ENCODE measurements at places on chromosomes 4 and X.

- no peak for DNase-seq
These were observed 426.7 kb downstream of the RPA4 start for GRCh38 chrX:97310373-97310772.

- no peak for DNase-seq
These were observed 156.8 kb downstream of the GRXCR1 start for GRCh38 chr4:43049326-43049725.

- DNase-seq, result no peak
These were observed 75.4 kb downstream of the FBXW7 start for GRCh38 chr4:152460488-152460887.

DNA sequence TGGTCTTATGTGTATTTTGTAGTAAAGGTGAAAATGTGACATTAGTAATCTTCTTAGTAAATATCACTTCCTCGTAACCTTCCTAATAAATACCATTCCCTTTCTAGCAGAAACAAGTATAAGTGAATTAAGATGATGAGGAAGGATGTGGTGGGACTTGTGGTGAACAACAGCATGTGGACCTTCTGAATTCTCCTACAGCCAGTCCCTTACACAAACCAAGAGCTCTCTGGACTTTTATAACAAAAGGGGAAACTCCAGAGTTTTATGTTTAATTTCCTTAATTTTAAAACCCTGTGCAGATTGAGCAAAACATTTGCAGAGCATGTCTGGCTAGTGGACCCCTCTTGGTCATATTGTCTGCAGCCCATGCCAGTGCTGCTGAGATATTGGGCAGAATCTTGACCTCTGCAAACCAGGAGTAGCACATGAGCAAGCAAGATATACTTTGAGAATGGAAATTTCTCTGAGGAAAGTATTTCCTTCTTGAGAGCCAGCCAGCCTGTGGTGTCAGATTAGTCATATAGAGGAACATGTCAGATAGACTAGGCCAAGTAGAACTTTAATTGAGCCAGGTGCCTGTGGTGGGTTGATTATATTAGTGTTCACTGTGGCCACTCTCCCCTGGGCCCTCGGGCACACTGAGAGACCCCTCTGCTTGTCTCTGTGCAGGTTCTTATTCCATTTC, 328.2 kb downstream of the DKK2 start:
- peak; percentile 62 for DNase-seq

GRCh38 chrX:125219852-125220251, 99.8 kb upstream of the TEX13C start:
- no peak for DNase-seq

DNA sequence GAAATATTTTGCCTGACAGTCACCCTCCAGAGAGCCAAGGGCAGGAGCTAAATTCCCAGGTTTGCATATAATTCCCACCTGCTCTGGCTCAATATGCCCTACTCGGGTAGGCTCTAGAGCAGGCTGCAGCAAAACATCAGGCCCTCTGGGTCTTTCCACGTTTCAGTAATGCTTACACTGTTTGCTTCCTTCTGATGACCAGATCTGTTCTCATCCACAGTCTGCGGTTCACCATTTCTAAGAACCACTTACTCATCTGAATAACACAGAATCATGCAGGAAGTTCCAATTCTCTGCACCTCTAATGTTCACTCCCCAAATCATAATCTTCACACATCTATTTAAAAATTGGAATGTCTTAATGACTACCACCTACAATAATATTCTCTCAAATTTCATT, 141.4 kb downstream of the PPP3CA start:
- no peak for DNase-seq

- no peak for DNase-seq
These were observed 6.8 kb upstream of the ABLIM2 start for GRCh38 chr4:8165374-8165896.

DNA sequence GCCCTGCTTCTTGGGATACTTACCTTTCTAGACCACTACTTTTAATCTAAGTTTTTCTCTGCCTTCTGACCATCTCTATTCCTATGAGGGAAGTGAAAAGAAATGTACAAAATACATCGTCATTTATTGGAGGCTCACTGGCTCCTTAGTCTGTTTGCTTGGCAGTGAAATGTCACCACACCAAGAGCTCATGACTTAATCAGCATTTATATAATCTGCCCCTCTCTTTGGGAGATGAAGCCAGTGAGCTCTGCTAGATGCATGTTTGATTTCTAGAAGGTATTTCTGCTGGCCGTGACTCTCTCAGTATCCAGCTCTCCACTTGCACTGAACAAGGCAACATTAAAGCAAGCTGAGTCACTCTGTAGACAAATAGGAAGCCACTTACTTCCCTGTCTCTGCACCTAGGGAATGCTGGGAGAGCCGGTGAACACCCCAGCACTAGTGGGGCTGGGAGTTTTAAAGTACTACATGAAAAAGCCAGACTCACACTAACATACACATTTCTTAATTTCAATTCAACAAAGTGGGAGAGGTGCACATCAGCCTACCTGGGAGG, 79.1 kb downstream of the MID1IP1 start:
- DNase-seq, result no peak

- no peak for DNase-seq
These were observed 24.9 kb downstream of the SH3BP2 start for GRCh38 chr4:2817701-2818350.

- no peak for DNase-seq
These were observed 23.2 kb upstream of the RASL11B start for GRCh38 chr4:52838729-52839586.

GRCh38 chr4:158353541-158354304, 143.4 kb downstream of the TMEM144 start:
- no peak for DNase-seq

DNA sequence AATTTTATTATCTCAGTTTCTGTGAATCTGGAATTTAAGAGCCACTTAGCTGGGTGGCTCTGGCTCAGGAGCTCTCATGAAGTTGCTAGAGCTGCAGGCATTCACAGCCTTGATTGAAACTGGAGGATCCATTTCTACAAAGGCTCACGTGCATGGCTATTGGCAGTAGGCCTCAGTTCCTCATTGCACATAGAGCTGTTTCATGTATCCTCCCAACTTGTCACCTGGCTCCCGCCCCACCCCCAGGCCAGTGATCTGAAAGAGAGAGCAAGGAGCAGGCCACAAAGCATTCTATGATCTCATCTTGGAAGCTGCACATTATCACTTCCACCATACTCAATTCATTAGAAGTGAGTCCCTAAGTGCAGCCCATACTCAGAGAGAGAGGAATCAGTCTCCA, 18.5 kb upstream of the AP1AR start:
- no peak for DNase-seq

DNA sequence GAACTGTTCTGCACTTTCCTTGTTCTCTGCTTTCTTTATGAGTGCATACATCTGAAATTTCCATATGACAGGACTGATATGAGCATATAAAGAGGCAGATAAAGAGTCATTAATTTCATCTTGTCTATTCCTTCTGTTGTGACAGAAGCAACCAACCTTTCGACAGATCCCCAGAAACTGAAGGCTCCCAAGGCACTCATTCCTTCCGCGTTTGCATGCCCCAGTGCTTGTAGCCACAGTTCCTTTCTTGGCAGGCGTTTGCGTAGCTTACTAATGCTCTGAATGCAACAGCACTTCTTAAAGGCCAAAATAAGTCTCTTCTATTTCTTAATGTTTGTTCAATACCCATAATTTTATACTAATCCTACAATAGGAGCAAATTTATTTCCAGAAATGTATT, 94.0 kb upstream of the TBL1X start:
- no peak for DNase-seq

DNA sequence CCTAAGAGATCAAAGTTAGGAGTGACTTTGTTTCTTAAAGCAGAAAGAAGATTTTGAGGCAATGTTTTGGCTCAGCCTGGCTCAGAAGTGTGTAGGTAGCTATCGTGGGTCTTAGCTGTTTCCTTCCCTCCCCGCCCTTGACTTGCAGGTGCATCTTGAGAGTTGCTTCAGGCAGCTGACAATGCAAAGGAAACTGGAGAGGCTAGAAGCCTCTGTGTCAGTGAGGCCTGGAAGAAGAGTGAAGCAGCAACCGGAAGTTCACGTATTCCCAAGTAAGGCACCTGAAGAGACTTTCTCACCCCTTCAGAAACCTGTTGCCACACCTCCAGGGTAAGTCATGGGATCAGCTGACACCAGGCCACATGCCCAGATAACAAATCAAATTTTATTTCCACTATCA, 10.6 kb upstream of the XKRX start:
- DNase-seq, result no peak

GRCh38 chr4:87014284-87014782, 79.5 kb downstream of the AFF1 start:
- DNase-seq, result no peak

DNA sequence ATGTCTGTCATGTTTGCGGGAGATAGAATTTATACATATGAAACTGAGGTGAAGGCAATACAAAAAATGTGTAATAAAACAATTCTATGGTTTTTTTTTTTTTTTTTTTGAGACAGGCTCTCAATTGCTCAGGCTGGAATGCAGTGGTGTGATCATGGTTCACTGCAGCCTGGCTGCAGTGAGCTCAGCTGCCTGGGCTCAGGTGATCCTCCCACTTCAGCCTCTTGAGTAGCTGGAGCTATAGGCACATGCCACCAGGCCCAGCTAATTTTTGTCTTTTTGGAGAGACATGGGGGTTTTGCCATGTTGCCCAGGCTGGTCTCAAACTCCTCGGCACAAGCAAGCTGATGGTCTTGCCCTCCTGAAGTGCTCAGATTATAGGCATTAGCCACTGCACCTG, 10.1 kb downstream of the RADX start:
- no peak for DNase-seq

DNA sequence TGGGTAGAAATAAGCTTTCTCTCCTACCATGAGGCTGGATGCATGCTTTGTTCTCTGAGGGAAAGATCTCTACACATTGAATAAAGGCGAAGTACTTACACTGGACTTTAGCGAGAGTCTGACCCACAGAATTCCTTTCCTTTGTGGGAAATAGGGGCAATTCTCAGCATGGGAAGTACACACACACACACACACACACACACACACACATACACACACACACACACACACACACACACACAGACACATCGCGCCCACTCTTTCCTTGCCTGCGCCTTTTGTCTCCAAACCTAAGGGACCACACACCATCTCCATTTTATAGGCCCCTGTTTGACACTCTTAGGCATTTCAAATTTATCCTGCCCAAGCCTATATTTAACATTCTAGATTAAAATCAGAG, 83.8 kb downstream of the LUZP4 start:
- no peak for DNase-seq

DNA sequence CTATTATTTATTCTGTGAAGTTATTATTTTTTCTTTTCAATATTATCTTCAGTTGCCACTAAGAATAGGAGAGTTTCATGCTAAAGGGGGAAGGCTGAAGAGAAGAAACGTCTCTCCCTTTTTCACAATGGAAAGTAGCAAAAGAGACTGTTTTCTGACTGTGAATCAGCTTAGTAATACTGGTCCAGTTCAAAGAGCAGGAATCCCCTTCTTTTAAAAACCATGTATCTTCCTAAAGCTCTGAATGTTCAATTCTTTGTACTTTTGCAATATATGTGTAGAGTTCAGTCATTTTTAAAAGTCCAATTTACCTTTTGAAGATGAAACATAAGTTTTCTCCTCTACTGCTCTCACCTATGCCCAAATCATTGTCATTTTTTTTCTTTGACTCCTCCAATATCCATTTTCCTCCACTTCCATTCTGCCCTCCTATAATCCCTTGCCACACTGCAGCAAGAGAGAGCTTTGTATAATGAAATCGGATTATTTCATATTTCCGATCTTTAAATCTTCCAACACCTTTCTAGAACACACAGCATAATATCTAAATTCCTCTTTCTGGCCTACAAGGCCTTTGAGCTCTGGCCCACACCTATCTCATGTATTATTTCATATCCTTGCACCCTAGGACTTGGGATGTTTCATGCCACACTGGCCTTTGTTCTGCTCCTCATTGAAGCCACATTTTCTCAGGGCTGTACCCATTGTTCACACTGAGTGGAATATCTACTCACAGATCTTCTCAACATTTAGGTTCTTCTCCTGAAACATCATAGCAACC, 195.3 kb downstream of the CAMK2D start:
- no peak for DNase-seq

DNA sequence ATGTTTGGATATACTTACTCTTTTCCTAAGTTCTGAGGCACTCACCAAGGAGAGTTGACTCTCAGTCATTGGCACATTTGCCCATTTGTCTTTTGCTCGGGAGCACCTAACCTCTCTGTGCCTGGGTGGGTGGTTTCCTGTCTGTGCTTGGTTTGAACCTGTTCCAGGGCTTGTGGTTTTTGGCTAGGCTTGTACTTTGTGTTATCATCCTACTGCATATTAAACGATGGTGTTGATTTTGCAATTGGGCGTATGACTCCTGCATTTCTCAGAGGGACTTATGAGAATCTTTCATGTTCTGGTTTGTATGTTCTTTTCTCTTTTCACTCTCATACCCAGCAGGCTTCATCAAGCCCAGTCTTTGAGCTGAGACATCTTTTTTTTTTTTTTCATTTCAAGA, 161.7 kb downstream of the BTC start:
- peak; percentile 67 for DNase-seq

DNA sequence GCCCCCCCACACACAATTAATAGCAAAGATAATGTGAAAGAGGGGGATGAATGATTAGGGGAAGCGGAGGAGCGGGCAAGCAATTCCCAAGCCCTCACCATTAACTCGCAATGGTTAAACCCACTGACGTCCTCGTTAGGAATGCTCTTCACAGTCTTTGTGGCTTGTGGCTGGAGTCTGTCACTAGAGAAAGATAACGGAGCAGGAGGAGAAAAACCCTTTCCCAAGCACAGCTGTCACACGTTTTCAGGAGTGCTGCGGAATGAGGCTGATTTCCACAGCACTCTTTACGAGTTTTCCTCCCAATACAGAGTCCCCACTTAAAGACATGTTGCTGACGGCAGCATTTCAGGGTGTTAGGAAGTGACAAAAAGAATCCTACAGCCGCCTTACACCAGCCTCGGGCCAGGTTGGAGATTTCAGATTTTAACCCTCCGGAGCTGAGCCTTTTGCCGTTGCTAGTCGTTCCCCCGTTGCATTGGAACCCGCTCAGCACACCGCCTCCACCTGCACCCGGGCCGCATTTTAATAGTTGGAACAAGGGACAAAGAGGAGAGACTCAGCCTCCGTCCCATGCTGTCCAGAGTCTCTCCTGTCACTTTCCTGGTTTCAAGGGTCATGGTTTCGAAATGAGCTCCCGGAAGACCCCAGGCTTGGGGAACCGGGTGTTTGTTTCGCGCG, 92.2 kb downstream of the GEMIN8 start:
- DNase-seq, result no peak

- DNase-seq, result no peak
These were observed 6.0 kb upstream of the WDR13 start for GRCh38 chrX:48591255-48591791.

GRCh38 chr4:185464183-185464582, 7.3 kb downstream of the CCDC110 start:
- DNase-seq, result no peak

DNA sequence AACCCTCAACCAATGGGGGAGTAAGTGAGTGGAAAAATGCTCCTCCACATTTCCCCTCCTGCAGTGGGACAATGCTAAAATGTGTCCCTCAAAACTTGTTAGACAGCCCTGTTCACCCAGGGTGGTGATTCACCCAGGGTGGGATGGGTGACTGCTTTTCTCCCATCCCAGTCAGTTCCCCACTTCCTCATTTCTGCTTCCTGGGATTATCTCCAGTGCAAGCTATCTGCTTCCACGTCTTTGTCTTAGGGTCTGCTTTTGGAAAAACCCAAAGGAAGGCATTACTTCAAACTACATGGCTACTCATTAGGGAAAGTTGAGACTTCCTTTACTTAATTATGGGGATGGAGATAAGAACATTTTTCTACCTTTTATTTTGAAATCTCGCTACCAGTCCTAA, 45.5 kb downstream of the ETNPPL start:
- DNase-seq, result no peak

Measured in ascending aorta (tissue), 2 donors.